ENCODE measurements at places on chromosomes 2 and 18.
A peak's percentile ranks its signal among the peaks of the same experiment; 100 is the strongest.

GRCh38 chr18:45920367-45920766, 46.8 kb downstream of the EPG5 start:
- peaks cover 10% of the 10 kb centered on the region for H3K4me1 ChIP-seq
- H3K27ac ChIP-seq, result no peak overlapping the region
- peaks cover 24% of the 10 kb centered on the region for H3K36me3 ChIP-seq
- no peaks in the 10 kb centered on the region for H3K27me3 ChIP-seq
- no peak for DNase-seq
- no peak overlapping the region for H3K4me3 ChIP-seq

GRCh38 chr2:206075113-206075512, 10.9 kb downstream of the INO80D start:
- no peaks in the 10 kb centered on the region for H3K36me3 ChIP-seq
- no peaks in the 10 kb centered on the region for H3K4me1 ChIP-seq
- no peak for DNase-seq
- no peaks in the 10 kb centered on the region for H3K27me3 ChIP-seq

DNA sequence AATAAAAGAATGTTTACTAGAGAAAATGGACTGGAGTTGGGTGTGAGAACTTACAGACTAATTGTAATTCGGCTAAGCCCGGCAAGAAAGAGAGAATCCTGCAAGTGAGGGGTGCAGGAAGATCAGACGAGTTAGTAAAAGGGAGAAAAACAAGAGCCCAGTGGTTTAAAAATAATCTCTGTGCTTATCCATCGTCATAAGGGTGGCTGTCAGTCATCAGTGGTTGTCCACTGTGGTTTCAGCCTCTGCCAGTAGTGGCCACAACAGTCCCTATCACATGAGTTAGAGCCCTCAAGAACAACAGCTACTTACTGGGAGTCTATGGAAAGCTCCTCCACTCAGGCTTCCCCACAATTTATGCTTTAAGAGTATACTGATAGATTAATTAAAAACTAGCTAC, 239.8 kb downstream of the SETBP1 start:
- no peaks in the 10 kb centered on the region for H3K27me3 ChIP-seq
- DNase-seq, result peak; percentile 31
- H3K4me1 ChIP-seq, result peaks cover 5% of the 10 kb centered on the region
- no peak overlapping the region for H3K4me3 ChIP-seq

DNA sequence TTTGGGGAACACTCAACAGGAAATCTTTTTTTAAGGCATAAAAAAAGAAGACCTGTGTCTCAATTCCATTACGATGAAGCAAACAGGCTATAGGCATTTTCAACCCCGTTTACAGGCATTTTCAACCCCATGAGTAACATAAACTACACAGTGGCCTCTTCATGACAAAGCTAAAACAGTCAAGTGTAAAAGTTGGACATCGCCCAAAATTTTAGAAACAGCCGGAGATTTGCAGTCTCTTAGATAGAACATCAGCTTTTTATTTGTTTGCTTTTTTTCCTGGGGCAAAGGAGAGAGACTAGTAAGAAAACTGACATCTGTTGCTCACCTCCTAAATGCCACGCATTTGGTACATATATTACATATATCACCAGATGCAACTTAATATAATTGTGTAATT, 173.7 kb downstream of the CMPK2 start:
- H3K36me3 ChIP-seq, result no peaks in the 10 kb centered on the region
- H3K4me3 ChIP-seq, result no peak overlapping the region
- H3K27me3 ChIP-seq, result no peaks in the 10 kb centered on the region
- DNase-seq, result no peak
- peaks cover 8% of the 10 kb centered on the region for H3K4me1 ChIP-seq
- H3K27ac ChIP-seq, result no peak overlapping the region

GRCh38 chr2:197606180-197606579, 69.2 kb downstream of the RFTN2 start:
- H3K4me3 ChIP-seq, result no peak overlapping the region
- no peaks in the 10 kb centered on the region for H3K36me3 ChIP-seq
- no peaks in the 10 kb centered on the region for H3K4me1 ChIP-seq
- no peak for DNase-seq
- H3K27me3 ChIP-seq, result no peaks in the 10 kb centered on the region
- no peak overlapping the region for H3K27ac ChIP-seq

- peaks cover 10% of the 10 kb centered on the region for H3K27me3 ChIP-seq
- no peak overlapping the region for H3K4me3 ChIP-seq
- H3K4me1 ChIP-seq, result no peaks in the 10 kb centered on the region
Measured at GRCh38 chr2:650343-651310, 26.6 kb downstream of the TMEM18 start.

GRCh38 chr2:44743473-44743872, 198.0 kb upstream of the SIX3 start:
- H3K4me1 ChIP-seq, result peaks cover 4% of the 10 kb centered on the region
- no peak for DNase-seq
- no peak overlapping the region for H3K4me3 ChIP-seq
- no peaks in the 10 kb centered on the region for H3K36me3 ChIP-seq
- no peaks in the 10 kb centered on the region for H3K27me3 ChIP-seq
- no peak overlapping the region for H3K27ac ChIP-seq

Data from cardiac muscle cell (in vitro differentiated cells and primary cell).